M059J (cell line): ENCODE measurements at places on chromosomes 2 and 18. TPM values are rescaled to one million over a fixed set of nuclear protein-coding genes. Genes with fewer than 3 reads are reported as not detected.
A peak's percentile ranks its signal among the peaks of the same experiment; 100 is the strongest.

GRCh38 chr18:50422286-50422898 is 47.5 kb downstream of the SKA1 start:
- DNase-seq, result no peak

DNA sequence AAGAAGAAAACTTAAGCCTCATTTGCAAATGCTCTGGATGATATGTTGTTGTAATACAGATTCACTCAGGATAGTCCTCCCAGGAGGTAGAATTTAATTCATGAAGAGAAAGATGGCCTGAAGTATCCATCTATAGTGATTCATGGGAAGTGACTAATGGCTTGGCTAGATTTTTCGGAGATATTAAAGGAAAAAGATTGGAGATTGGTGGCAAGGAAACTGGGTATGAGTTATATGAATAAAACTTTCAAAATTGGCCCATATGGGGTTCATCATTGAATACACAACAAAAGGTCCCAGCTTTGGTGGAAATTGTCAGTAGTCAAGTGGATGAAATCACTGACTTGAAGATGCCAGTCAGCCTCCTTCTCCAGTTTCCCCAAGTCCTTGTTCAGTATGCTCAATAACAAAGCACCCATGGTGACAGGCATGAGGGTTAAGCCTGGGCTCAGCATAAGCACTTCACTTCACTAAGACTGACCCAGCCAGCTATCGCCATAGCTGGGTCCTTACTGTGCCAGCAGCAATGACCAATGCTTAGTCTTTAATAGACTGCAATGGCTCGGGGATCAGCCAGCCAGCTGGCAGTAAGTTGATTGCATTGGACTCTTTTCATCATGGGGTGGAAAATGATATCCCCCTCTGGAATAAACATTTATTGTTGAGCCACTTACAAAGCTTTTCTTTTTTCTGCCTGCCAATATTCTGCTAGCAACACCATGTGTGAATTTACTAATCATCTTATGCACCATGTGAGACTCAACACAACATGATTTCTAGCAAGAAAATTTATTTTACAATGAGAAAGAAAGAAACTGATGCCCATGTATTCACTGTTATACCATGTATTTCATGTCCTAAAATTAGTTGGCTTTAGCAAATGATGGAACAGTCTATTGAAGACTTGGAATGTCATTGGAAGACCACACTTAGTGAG is 176.6 kb upstream of the TACR1 start:
- peak; percentile 67 for DNase-seq

- peak; percentile 51 for DNase-seq
Measured at GRCh38 chr2:144356402-144356801, 163.5 kb downstream of the ZEB2 start.

- no peak for DNase-seq
Measured at GRCh38 chr18:24259869-24260641, 121.2 kb downstream of the CABYR start.

- DNase-seq, result no peak
Measured at GRCh38 chr2:66430505-66431273, 4.2 kb upstream of the MEIS1 start.

GRCh38 chr2:29075894-29076705 is 1.8 kb upstream of the PCARE start:
- peak; percentile 83 for DNase-seq

- peak; percentile 78 for DNase-seq
Measured at GRCh38 chr2:15359716-15360531, 201.2 kb downstream of the NBAS start.

DNA sequence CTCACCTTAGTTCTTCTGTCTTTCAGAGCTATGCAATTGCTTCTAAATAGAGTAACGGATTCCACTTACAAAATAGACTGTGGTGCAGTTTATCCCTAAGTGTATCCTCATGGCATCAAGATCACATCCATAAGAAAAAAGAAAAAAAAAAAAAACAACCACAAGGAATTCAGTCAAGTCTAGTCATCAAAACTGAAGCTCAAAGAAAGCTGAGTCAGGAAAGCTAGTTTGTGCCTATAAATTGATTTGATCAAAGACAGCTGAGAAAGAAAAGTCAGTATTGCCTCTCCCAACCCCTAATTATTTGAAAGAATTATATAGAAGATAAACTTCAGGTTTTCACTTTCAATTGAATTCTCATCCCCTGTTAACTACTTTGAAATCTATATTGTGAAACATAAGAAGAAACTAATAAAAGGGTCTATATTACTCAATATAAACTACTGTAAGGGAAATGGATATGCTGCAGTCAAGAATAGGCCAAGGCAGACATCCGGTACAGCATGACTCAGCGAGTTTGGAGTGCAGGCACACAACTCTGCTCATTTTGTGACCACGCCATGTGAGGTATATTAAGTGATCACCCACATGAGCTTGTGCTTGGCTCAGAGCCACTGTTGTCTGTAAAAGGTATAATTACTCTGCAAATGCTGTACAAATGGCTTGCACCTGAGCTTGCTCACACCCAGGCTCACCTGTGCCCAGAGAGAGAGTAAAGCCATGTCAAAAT is 568.1 kb upstream of the CRIM1 start:
- DNase-seq, result peak; percentile 18

DNA sequence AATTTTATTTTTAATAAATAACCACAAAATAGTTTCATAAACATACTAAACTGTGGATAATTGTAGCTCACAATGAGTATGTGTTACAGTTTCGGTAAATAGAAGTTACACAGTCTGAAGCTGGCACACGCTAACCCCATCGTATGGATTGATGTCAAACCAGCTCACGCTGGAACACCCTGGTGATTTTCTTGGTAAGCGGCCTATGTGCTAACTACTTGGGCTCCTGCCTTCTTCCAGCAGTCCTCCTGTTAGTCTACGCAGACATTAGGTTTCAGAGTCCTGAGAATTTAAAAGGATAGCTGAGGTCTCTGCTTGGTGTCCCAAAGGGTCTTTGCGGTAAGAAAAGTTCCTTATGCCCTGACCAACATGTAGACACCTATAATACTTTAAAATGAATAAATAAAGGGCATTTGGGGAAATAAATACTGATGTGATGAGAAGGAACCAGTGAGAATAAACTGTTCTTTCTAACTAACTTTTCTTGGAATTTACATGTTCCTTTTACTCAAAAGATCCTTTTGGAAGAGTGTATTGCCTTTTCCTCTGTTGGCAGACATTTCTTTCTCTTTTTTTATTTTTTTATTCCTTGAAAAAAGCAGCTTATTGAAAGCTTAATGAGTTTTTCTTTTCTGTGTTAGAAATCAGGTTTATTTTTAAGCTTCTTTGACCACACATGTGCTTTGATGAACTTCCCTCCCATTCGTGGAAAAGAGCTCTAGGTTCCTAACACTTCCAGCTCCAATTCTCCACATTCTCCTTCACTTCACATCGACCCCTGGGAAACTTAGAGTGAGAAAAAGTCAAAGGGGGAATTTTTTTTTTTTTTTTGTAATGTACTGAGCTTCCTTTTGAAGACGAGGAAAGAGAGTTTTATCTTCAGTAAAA is 322.2 kb downstream of the IRS1 start:
- DNase-seq, result no peak

- no peak for DNase-seq
Measured at GRCh38 chr2:174873471-174873870, 109.2 kb upstream of the CHRNA1 start.

- DNase-seq, result no peak
Measured at GRCh38 chr2:40758401-40759155, 306.7 kb upstream of the SLC8A1 start.

DNA sequence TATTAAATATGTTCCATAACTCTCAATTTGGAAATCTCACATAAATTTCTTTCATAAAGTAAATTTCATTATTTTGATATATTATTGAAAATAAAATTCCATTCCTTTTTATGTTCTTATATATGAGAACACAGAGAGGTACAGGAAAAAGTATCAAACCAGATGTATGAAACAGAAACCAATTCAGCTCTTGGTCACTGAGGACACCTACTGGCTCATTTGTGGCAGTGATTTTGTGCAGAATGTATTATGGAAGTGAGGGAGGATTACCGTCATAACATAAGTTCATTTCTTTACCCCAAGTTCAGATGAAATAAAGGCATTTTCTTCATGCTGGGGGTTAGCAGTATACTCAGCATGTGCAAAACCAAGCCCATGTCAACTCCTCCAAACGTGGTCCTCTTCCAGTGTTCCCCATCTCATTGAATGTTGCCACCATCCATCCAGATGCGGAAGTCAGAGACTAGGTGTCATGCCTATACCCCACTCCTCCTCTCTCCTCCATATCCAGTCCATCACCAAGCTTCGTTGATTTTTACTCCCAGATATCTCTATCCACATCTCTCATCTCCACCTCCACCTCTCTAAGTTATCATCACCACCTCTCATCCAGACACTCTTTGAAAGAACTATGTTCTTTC is 41.7 kb upstream of the MALL start:
- peak; percentile 76 for DNase-seq

GRCh38 chr18:13537022-13537780 is 189.2 kb downstream of the FAM210A start:
- DNase-seq, result no peak

DNA sequence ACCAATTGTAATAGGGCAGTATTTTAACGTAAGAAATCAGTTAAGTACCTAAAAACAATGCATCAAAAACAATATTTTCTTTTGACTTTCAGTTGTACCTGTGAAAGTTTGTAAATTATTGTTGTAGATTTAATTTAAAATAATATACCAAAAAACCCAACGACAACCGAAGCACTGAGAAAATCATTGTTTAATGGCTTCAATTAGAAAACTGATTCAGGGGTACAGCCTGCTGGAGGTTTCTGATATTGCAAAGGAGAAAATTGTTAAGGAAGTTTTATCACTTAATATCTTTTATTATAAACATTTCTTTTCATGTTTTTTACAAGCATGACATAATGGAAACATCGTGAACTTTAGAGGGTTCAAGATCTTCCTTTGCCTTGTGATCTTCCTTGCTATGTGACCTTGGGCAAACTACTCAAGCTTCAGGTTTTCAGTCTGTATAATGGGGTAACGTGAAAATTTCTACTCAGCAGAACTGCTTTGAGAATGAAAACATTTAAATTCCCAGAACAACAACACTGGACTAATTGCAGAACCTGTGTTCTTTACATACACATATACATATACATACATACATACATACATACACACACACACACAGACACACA is 76.3 kb upstream of the GLS start:
- DNase-seq, result peak; percentile 44

DNA sequence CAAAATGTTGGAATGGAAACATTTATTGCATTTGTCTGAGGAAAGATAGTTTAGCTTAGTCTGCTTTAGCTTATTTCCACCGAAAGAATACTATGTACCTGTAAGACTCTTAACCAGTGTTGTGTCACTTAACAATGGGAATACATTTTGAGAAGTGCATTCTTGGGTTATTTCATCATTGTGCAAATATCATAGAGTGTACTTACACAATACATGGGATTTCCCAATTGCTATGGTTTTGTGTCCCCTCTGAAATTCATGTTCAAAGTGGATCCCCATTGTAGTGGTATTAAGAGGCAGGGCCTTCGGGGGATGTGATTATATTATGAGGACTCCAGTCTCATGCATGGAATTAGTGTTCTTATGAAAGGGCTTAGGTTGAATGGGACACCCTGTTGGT is 249.4 kb upstream of the UBE2E3 start:
- no peak for DNase-seq

Gene FOXI3
- not detected in 2 replicates for total RNA-seq

Gene POTEJ
- total RNA-seq, result not detected in 2 replicates

Gene APLF
- total RNA-seq, result 1.4 and 2.6 TPM in 2 replicates

Gene KDM3A
- 9.6 and 22.8 TPM in 2 replicates for total RNA-seq

Gene NGEF
- 3.5 and 7.8 TPM in 2 replicates for total RNA-seq

Gene WNT6
- total RNA-seq, result 0.05 and 0.39 TPM in 2 replicates

Gene CYS1
- total RNA-seq, result 0.10 and 0.79 TPM in 2 replicates
